ENCODE measurements at places on chromosomes 7 and 10.

DNA sequence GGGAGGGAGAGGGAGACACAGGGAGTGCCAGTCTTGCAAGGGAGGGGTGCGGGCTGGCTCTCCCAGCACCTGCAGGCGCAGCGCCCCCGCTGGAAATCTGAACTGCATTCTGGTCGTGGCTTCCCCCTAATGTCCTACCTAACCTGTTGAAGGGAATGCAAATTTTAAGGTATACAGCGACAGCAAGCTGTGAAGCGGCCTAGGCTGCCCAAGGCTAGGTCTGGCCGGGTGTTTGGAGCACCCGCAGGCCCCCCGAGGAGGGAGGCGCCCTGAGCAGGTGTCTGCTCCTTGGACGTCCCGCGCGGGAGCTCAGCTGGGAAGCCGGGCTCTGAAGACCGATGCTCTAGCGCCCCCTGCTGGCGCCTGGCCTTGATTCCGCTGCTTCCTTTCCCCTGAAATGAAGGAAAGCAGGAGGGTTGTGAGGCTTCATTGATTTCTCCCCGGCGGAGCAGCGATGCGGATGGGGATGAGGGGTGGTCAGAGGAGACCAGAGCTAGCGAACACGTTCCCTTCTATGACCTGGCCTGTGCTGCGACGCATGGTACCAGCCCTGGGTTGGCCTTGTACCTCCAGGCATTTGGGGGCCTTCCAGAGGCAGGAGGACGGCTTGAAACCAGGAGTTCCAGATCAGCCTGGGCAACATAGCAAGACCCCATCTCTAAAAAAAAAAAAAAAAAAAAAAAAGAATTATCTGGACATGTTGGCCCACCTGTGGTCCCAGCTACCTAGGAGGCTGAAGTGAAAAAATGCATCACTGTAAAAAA lies 601.3 kb downstream of the GALNT17 start:
- DNase-seq = no peak

DNA sequence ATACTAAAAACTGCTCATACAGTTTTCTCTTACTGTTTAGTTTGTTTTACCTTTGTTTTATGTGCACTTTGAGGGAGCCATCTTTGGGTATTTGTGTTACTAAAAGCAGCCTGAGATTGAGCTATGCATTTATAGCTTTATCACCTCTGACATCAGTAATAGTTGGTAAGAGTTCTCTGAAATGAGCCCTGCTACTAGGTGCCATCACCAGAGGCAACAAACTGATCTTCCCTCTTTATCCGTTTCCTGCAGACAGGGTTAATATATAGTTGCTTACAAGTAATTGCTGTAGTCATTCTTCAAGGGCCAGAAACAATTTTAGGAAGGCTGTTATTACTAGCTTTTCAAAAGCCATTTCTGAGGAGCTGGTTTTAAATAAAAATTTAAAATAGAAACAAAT lies 49.1 kb downstream of the KIF20B start:
- no peak for DNase-seq

- DNase-seq = no peak
These were observed 21.0 kb downstream of the PPA1 start for GRCh38 chr10:70212277-70212676.

- no peak for DNase-seq
These were observed 202.3 kb upstream of the LRRN3 start for GRCh38 chr7:110888641-110889040.

- DNase-seq = no peak
These were observed 76.7 kb downstream of the ANK3 start for GRCh38 chr10:60312818-60313588.

DNA sequence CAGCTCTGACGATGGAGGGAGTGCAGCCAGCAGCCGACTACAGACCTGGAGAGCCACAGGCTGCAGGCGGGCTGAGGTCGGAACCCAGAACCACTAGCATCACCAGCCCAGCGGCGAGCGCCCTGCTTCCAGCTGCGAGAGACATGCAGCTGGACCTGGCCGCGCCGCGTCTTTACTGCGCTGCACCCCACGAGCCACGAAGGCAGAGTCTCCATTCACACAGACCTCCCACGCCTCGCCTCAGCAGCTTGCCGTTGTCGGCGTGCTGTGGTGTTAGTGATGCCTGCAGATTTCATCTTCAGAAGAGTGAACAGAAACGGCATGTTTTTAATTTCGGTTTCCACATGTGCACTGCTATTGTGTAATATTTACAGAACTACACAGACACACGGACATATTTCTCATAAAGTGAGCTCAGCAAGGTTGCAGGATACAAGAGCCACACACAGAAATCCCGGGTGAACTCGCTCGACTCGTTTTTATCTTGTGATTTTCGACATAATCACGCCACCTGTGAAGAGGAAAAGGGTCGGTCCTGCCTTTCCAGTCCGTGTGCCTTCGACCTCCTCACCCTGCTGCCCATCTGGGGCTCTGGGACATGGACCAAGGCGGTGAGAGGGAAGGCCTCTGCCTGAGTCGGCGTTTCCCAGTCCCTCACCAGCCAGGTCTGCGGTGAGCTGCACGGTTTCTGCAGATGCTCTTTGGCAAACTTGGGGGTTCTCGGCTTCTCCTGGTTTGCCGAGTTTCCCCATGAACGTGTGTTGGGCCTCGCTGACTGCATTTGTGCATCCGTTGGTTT lies 252.2 kb downstream of the ELFN1 start:
- no peak for DNase-seq

DNA sequence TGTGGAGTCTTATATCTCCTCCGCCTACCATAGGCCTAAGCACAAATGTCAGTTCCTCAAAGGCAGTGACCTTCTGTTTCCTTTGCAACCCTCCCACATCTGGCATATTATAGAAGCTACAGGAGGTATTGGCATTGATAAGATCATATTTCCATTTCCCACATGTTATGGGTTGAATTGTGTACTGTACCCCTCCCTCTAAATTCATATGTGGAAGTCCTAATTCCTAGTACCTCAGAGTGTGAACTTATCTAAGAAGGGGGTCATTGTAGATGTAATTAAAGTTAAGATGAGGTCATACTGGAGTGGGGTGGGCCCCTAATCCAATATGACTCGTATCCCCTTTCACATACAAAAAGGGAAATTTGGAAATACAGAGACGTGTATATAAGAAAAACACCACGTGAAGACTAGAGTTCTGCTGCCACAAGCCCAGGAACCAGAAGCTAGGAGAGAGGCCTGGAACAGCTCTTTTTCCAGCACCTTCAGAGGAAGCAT lies 6.1 kb upstream of the LAMB4 start:
- no peak for DNase-seq

GRCh38 chr10:122159141-122159970 lies 111.7 kb upstream of the BTBD16 start:
- DNase-seq = no peak

DNA sequence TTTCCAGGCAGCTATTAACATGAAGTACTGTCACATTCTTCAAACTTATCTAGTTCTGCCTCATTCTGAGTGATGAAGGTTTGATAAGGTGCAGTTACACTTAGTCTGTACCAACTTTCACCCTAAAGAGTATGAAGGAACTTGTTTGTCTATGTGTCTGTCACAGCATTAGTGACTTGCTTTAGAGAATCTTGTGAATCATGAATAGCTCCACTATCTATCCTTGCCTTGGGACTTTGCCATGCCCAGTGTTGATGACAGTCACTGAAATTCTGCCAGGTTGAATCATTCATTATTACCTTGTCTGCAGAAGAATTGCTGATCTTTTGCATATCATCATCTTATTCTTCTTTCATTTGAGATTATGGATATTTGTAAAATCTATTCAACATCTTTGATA lies 50.9 kb upstream of the A1CF start:
- DNase-seq = no peak

DNA sequence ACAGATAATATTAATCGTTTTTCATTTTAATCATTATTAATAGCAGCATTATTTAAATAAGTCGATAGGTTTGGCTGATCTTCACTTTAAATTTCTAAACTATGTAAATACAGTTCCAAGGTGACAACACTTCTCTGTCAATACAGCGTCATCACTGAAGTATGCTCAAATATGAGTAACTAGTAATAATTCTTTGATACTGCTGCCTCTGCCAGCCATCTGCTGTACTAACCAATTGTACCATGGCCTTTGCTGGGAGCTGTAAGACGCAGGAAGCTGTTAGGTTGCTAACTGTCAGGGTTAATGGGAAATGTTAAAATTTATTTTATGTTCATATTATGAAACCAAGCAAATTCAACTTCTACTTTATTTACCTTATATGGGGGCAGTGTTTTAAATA lies 1650.5 kb upstream of the LRRTM3 start:
- DNase-seq = no peak

DNA sequence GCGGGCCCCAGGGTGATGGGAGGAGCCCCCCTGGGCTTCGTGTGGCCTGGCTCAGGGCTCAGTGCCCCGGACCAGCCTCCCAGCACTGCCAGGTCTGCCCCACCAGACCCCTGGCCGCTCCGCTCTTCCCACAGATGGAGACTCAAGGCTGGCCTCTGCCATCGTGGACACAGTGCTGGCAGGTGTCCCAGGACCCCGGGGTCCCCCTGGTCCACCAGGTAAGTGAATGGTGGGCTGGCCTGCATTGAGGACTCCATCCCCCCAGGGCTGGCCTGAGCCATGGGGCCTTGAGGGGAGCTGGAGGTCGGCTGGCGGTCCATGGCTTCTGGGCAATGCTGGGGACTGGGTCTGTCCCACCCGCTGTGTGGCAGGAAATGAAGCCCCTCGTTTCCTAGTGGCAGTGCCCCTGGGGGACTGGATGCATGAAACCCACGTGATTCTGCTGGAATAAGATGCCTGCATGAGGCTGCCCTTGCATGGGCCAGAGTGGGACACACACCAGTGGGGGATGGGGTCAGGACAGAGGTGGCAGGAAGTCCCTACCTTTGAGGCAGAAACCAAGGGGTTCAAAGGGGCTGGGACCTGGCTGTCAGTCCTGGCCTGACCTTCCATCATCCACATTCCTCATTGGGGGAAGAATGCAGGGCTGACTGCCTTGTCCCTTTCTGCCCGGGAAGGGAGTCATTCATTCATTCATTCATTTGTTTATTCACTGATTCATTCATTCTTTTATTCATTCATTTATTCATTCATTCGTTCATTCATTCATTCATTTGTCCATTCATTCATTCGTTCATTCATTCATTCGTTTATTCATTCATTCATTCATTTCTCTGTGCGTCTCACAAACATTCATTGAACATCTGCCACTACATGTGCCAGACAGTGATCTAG lies 81.8 kb downstream of the MYL10 start:
- DNase-seq = no peak

GRCh38 chr10:12484941-12485805 lies 135.8 kb downstream of the CAMK1D start:
- DNase-seq = no peak

DNA sequence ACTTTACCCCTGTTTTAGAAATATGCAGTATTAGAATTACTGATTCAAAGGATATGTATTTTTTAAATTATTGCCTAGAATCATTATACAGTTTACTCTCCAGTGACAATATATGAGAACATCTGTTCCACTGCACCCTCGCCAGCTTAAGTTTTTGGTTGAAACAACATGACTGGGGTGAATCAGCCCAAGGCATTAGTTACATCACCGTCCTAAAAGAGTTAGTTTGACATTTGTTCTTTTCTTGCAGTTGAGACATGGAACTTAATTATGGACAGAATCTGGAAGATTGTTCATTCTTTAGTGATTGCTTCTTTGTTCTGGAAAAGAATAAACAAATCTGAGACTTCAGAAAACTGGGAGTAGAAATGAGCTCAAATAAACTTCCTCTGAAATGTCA lies 167.3 kb upstream of the DKK1 start:
- no peak for DNase-seq

DNA sequence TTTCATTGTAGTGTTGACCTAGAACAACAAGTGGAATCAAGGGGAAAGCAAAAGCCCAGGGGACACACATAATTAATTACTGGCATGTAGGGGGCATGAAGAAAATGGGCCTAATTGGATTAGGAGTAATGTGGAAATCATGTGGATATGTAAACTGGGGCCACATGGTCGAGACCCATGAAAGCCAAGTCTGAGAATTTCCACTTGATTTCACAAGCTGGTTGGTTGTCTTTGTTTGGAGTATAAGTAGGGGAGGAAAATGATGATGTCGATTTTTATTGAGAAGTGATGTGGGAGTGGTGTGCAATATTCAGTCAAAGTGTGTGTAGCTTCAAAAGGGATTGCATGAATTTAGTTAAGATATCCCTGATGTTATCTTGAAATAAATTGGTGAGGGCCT lies 131.8 kb downstream of the LRRC4 start:
- DNase-seq = no peak

DNA sequence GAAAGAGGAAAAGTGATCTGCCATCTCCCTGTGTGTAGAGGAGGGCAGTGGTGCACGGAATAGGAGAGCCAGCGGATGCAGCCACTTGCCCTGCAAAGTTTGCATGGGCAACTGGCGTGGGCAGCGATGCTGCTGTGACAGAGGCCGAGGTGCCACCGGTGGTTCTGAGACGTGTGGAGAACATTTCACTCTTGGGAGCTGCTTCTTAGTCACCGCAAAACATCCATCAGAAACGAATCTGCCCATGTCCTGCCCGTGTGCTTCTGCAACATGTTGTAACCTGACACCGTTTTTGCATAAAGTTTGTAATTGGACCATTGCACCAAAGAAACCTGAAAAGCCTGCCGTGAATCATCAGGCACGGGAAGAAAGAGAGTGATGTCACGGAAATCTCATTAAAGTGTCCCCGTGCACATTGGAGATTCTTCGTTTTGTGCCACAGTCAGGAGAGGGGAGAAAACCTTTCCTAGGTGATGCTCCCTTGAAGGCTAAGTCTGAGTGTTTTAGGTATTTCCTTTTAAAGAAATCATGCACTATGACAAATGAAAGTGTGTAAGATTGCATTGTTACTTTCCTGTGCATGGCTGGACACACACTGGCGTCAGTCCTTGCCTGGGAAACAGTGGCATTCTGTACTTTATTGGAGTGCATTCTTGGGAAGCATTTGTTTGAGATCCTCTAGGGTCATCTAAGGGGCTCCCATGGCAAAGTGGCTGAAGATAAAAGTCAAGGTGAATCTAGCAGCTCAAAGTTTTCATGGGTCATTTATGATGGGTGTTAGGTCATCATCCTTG lies 302.6 kb downstream of the KLF6 start:
- DNase-seq = no peak

GRCh38 chr7:44894888-44895580 lies 9.7 kb upstream of the PURB start:
- no peak for DNase-seq

DNA sequence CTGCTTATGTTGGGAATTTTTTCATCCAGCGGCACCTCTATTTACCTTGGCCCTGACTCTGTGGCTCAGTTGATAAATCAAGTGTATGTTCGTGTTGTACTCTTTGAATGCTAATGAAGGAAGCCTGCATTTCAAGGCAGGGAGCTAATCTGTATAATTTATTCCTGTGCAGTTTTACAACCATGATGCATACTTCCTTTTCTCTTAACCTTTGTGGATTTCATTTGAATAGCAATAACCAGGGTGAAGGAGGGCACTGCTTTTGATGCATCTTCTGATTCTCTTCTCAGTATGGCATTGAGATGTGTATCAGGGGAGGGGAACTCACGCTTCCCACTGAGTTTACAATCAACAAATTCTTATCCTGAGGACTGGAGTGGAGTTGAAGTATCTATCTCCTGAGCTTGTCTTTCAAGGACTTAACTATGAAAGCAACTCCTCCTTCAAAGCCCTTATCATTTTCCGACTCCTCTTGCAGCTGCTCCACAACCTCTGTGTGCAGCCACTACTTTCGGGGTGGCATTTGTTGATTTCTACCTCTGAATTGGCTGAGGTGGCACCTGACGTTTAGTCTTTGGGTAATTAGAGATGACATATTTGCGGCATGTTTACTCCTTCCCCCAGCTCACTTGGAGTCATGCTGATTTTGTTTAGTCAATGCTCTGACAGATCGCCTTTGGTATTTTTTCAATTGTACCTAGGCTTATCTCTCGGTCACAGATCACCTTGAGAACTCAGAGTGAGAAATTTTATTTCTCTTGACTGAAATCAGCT lies 275.2 kb downstream of the PHTF2 start:
- peak; percentile 92 for DNase-seq

All from NCI-H1417 treated with DMSO at 0.1 percent for 48 hours (cell line).